PC-9 (cell line): ENCODE measurements at places on chromosomes 3 and 15. TPM values are rescaled to one million over a fixed set of nuclear protein-coding genes. Genes with fewer than 3 reads are reported as not detected.
A peak's percentile ranks its signal among the peaks of the same experiment; 100 is the strongest.

DNA sequence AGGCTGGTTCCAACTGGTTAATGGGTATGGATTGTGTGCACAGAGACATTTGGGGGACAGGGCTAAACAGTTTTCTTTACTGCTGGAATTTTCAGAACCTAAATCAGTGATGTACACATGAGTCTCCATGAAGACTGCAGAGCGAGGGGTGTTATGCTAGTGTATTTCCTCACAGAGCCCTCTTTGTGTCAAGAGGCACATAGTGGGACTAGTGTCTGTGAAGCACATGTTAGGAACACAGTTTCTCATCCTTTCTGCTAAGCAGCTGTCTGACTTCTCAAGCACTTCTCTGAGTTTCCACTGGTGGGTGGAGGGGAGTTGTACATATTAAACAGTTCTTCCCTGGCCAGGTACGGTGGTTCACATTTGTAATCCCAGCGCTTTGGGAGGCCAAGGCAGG lies 9.4 kb upstream of the STARD5 start:
- no peaks in the 10 kb centered on the region for H3K4me1 ChIP-seq
- no peak overlapping the region for H3K27ac ChIP-seq
- no peaks in the 10 kb centered on the region for H3K36me3 ChIP-seq
- no peak for DNase-seq
- no peak overlapping the region for H3K4me3 ChIP-seq
- peaks cover 48% of the 10 kb centered on the region for H3K27me3 ChIP-seq

GRCh38 chr3:8938021-8938420 lies 25.3 kb downstream of the RAD18 start:
- H3K36me3 ChIP-seq, result peaks cover 33% of the 10 kb centered on the region
- no peak overlapping the region for H3K4me3 ChIP-seq
- H3K27ac ChIP-seq, result peak overlapping the region; percentile 84
- H3K4me1 ChIP-seq, result peaks cover 29% of the 10 kb centered on the region

- no peak for DNase-seq
- peaks cover 9% of the 10 kb centered on the region for H3K36me3 ChIP-seq
- no peaks in the 10 kb centered on the region for H3K27me3 ChIP-seq
- peaks cover 19% of the 10 kb centered on the region for H3K4me1 ChIP-seq
- no peak overlapping the region for H3K27ac ChIP-seq
Observed at GRCh38 chr3:11712646-11713045, 68.9 kb upstream of the VGLL4 start.

- H3K4me1 ChIP-seq, result peaks cover 75% of the 10 kb centered on the region
- DNase-seq, result peak; percentile 82
- H3K4me3 ChIP-seq, result peak overlapping the region; percentile 51; the same call in 1 of the 2 replicates
- no peaks in the 10 kb centered on the region for H3K27me3 ChIP-seq
- no peaks in the 10 kb centered on the region for H3K36me3 ChIP-seq
Observed at GRCh38 chr15:29920515-29920914, 98.2 kb upstream of the TJP1 start.

DNA sequence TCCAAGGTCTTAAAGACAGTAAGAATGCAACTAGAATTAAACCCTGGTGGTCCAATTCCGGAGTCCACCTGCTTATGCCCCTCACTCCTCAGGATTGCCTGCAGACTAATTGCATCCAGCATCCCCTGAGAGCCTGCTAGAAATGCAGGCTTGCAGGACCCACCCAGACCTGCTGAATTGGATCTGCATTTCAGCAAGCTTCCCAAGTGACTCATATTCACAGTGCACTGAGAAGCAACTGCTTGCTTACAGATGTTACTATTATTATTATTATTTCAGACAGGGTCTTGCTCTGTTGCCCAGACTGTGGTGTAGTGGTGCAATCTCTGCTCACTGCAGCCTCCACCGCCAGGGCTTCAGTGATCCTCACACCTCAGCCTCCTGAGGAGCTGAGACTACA lies 83.5 kb upstream of the VGLL4 start:
- no peaks in the 10 kb centered on the region for H3K36me3 ChIP-seq
- peaks cover 9% of the 10 kb centered on the region for H3K4me1 ChIP-seq
- H3K27ac ChIP-seq, result no peak overlapping the region

NR1I2 gene
- not detected in 2 replicates for total RNA-seq

GRK7 gene
- not detected in 2 replicates for total RNA-seq
